ENCODE measurements at places on chromosomes 3 and 15. TPM values are rescaled to one million over a fixed set of nuclear protein-coding genes. Genes with fewer than 3 reads are reported as not detected.

DNA sequence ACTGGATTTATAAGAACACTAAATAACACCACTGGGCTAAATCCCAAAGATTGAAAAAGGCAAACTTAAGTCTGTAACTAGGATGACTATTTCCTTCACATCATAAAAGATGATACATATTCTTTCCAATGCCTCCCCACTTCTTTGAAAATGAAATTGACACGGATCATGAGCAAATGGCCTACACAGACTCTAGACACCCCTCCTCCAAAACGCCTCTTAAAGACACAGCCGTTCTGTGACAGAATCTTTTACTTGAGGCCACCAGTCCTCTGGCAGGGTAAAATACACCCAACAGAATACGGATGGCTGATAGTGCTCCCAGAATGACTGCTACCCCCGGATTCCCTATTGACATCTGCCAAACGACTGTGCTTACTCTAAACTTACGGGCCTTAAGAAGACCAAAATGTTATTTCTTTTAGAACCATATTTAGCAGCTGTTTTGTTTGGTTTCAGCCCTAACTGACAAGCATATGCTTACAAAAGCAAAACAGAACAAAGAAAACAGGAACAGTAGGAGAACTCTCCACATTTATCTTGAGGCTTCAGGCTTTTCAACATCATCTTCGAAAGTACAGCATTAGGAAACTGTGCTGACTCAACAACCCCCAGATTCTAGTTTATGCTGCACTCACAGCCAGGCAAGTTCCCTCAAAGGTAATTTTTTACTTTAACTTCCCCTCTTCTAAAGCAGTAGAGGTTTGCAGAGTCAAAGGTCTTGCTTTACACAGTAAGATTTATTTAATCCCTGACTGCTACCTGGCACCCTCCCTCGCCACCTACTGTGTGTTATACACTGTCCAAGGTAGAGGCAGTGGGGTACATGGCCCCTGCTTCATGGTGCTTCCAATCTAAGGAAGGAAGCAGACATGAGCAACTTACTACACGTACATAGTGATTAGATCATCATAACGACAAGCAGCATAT is 84.3 kb downstream of the TNIK start:
- no peak overlapping the region for H3K27ac ChIP-seq
- H3K4me3 ChIP-seq = no peak overlapping the region
- peaks cover 33% of the 10 kb centered on the region for H3K4me1 ChIP-seq
- H3K36me3 ChIP-seq = peaks cover 4% of the 10 kb centered on the region
- H3K27me3 ChIP-seq = no peaks in the 10 kb centered on the region

GRCh38 chr3:171950373-171950772 is 89.0 kb upstream of the FNDC3B start:
- no peaks in the 10 kb centered on the region for H3K4me1 ChIP-seq
- no peaks in the 10 kb centered on the region for H3K36me3 ChIP-seq
- peaks cover 16% of the 10 kb centered on the region for H3K27me3 ChIP-seq
- no peak overlapping the region for H3K4me3 ChIP-seq
- H3K27ac ChIP-seq = no peak overlapping the region

DNA sequence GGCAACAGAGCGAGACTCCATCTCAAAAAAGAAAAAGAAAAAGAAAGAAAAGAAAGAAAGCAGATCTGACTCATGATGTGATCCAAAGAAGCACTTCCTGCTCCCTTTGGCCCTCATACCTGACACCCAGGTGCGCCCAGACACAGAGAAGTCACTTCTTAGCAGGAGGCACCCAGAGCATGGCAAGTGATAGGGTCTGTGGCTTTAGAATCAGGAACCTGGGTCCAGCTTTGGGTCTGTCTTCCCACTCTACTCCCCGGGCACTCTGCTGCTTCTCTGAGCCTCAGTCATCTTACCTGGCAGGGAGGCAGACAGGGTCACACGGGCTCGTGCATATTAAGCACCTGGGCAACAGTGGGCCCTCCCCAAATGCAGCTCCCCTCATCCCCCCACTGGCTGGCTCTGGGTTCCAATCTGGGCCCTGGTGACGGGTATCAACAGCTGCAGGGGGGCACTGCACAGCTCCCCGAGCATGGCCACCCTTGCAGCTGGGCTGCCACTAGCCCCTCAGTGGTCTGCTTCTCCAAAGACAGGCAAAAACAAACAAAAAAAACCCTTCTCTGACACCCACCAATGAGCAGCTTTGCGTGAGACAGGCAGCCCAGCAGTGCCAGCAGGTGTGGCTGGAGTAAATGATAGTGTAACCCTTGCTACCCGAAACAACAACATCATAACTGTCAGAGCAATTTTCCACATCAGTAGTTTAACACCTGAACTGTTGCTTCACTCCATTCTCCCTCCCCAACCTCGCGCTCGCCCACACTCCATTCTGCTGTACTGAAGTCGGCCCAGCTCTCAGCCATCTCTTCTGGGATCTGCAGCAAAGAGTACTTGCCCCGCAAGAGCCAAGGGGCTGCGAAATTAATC is 99.8 kb downstream of the MEGF11 start:
- no peaks in the 10 kb centered on the region for H3K27me3 ChIP-seq
- no peak for DNase-seq
- no peak overlapping the region for H3K27ac ChIP-seq
- no peak overlapping the region for H3K4me3 ChIP-seq
- H3K4me1 ChIP-seq = peaks cover 4% of the 10 kb centered on the region

DNA sequence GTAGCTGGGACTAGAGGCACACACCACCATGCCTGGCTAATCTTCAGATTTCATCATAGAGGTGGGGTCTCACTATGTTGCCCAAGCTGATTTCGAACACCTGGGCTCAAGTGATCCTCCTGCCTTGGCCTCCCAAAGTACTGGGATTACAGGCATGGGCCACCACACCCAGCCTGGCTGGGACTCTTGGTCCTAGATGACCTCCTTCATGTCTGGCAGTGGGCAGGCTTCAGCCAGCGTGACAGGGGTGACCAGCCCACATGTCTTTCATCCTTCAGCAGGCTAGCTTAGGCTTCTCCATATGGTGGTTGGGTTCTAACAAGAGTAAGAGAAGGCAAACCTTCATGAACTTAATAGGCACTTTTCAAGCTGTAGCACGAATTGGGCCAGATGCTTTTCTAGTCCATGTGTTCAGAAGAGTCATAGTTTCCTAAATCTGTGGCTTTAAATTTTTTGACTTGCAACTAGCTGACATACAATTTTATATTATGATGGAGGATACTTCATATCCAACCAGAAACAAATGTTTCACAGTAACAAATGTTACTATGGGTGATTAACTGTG is 7.6 kb downstream of the GPD1L start:
- H3K27ac ChIP-seq = peak overlapping the region; percentile 92
- peaks cover 29% of the 10 kb centered on the region for H3K36me3 ChIP-seq
- H3K4me3 ChIP-seq = peak overlapping the region; percentile 72
- peaks cover 70% of the 10 kb centered on the region for H3K4me1 ChIP-seq

ASB14 gene
- not detected for total RNA-seq

Measured in activated naive CD8-positive, alpha-beta T cell treated with anti-CD3 and anti-CD28 coated beads for 36 hours (primary cell).